HCT116 (cell line): ENCODE measurements at places on chromosomes 3 and 15.

DNA sequence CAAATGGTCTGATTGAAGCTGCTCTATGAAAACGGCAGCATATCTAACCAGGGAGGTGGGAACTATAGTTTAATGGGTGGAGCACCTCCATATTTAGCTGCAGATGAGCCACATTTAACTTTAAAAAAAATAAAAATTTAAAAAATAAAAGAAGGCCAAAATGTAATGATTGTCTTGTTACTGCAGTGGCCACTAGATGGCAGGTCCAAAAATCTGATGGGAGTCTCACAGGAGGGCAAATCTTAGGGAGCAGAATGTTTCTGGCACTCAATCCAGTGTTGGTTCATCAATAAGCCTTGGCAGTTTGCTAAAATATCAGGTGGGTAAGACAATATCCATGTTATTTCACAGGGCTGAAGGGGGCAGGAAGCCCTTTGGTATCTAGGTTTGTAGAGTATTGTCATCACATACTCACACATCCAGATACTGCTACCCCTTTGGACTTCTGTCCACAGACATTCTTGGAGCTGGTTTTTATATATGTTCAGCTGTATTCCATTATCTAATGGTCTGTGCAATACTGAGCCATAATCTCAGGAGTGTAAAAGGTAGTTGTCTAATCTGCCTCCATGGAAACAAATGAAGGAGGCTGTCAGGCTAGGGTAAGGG, 233.3 kb downstream of the TIGIT start:
- DNase-seq: no peak

GRCh38 chr3:23811919-23812318, 6.2 kb downstream of the UBE2E1 start:
- DNase-seq: no peak

DNA sequence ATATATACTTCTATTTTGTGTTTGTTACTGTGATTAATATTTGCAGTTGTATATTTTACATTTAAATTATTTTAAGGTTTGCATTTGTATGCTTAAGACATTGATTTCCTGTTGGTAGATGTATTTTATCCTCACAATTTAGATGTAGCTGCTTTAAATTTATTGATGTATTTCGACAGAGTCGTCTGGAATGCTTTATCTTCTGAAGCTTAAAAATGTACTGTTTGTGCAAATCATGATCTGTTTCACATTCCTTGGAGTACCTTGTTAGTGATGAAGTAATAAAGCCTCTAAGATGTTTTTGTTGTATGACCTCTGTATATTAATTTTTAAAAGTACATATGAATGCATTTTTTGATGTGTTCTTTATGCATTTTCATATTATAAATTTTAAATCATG, 1.9 kb downstream of the CHD2 start:
- no peak for DNase-seq

DNA sequence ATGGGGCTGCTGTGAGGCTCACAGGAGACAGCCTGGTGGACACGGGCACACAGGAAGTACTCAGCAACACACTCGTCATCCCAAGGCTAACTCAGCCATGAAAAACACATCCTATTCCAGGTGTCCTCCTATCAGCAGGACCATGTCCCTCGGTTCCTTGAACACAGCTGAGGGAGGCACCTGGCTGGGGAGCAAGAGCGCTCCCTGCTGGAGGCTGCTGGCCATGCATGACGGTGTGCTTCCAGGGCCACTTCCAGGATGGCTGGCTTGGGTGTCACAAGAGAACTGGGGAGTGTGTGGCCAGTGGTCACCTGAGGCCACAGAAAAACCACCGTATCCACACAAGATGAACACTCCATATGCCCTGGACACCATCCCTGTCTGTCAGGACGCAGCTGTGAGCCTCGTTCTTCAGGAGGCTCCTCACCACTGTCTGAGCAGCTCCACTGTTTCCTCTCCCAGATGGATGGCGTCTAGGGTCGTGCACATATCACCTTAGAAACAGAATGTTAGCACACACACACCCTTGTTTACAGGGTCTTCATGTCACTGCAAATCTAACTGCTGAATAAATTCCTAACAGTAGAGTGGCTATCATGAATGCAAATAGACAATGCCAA, 31.0 kb downstream of the POC1A start:
- peak; percentile 37 for DNase-seq

DNA sequence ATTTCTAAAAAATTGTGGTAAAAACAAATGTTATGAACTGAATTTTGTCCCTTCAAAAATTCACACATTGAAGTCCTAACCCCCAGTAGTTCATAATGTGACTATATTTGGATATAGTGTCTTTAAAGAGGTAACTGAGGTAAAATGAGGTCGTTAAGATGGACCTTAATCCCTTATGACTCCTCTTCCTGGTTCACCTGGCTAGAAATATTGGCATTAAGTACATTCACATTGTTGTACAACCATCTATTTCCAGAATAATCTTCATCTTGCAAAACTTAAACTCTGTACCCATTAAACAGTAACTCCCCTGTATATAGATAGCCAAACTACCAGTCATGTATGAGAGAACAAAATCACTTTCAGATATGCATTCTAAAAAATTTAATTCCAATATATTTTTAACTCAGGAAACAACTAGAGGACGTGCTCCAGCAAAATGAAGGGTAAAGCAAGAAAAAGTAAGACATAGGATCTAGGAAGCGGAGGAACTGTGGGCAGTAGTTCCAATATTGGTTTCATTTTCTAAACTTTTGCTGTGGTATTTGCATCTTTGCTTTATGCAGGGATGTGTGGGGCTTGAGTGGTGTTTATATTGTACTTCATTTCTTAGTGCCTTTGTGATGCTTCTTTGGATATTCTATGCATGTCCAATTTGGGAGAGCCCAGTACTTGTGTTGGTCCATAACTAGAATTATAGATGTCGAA, 36.7 kb upstream of the IL20RB start:
- no peak for DNase-seq

GRCh38 chr3:52694528-52695189, 8.8 kb downstream of the GNL3 start:
- no peak for DNase-seq

GRCh38 chr3:107965136-107965655, 125.6 kb downstream of the CD47 start:
- DNase-seq: no peak

GRCh38 chr3:58243976-58244585, 6.5 kb downstream of the ABHD6 start:
- no peak for DNase-seq
